Motor neuron (in vitro differentiated cells): ENCODE measurements at places on chromosomes 3 and 15.

GRCh38 chr3:118272991-118273390, 761.7 kb downstream of the IGSF11 start:
- no peak for ATAC-seq

GRCh38 chr3:108757404-108757982, at the start of gene RETNLB:
Gene RETNLB (minus strand): TSS chr3:108757410. CDS start chr3:108757185, 225 bp downstream.
- no peak for ATAC-seq

DNA sequence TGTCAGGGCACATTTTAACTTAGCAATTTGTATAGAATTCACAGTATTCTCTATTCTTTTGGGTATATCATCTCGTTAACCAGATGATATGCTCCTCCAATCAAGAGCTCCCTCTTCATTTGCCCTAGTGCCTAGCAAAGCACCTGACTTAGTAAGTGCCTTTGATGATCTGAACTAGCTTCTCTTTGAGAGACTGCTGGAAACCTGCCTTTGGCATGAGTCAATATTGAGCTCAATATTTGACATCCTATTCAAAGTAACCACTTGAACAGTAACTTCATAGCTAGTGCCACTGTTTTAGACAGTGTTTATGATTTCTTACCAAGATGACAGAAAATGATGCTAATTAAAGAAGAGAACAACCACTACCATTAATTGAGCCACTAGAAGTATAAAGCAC, 696.3 kb upstream of the UBE2E2 start:
- ATAC-seq = no peak

- ATAC-seq = no peak
Measured at GRCh38 chr3:41018855-41019254, 180.4 kb upstream of the CTNNB1 start.

- no peak for ATAC-seq
Measured at GRCh38 chr3:63528325-63529000, 124.0 kb upstream of the SNTN start.

DNA sequence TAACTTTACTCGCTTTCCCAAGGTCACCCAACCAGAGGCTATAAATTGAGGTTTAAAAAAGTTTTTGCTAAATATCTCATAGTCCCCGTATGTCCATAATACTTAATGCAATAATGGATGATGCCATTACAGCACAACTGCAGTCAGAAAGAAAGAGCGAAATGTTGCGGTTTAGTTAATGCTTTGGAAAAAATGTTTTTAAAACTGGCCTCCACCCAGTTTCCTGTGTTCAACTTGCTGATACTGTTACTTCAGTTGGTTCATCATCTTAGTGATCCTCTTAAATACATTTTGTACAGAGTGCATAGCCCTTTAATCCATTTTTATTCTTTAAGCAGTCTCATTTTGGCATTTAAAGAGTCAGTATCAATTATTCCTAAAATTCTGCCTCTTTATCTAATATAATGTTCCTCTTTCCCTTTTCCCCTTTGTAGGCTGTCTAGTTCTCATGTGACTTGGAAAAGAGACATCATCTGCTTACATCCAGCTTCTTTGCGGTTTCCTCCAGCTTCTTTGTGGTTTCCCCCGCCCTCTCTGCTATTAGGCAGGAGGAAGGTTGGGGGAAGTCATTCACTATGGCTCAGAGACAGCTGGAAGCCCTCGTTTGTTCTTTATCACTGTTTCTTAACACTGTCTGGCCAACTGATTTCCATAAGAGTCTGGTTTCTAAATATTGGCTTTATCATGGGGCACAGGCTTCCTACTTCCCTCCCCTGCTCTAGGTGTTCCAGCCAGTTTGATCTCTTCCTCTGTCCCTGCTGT, 154.3 kb downstream of the GOLIM4 start:
- ATAC-seq = no peak
